ENCODE measurements at places on chromosomes 6 and 20.

- peak; percentile 61 for DNase-seq
Observed at GRCh38 chr20:51156041-51156982, 133.4 kb upstream of the KCNG1 start.

GRCh38 chr6:111564482-111564945, 41.2 kb downstream of the TRAF3IP2 start:
- peak; percentile 60 for DNase-seq

DNA sequence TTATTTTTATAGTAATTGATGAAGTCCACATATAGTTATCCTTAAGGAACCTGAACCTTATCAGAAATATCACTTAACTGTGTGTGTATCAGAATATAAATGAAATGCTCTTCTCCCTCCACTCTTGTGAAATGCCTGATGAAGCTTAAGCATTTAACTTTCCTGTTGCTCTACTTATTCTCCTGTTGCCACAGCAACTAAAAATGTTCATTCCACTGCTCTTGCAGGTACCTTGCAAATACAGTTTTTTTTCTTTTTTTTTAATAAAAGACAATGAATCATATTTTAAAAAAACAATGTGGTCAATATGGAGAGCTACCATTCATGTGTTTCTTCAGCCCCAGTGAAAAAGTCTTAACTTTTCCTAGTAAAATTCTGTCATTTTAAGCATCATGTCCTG, 210.3 kb downstream of the RFPL4B start:
- DNase-seq = peak; percentile 35

DNA sequence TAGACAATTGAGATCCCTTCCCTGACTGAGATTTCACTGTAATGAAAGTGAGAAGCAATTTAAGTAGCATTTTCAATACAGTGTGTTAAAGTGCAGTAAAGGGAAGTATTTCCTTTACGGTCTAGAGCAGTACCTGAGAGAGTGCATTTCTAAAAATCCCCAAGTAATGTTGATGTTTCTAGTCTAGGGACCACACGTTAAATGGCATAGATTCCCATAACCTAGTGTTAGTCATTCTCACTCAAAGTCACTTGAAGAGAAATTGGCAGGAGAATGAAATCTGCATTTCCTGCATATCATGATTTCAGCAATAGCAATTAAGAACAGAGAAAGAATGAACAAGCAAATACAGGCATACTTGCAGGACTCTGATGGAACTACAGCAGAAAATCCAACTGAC, 67.9 kb downstream of the CGA start:
- DNase-seq = no peak

DNA sequence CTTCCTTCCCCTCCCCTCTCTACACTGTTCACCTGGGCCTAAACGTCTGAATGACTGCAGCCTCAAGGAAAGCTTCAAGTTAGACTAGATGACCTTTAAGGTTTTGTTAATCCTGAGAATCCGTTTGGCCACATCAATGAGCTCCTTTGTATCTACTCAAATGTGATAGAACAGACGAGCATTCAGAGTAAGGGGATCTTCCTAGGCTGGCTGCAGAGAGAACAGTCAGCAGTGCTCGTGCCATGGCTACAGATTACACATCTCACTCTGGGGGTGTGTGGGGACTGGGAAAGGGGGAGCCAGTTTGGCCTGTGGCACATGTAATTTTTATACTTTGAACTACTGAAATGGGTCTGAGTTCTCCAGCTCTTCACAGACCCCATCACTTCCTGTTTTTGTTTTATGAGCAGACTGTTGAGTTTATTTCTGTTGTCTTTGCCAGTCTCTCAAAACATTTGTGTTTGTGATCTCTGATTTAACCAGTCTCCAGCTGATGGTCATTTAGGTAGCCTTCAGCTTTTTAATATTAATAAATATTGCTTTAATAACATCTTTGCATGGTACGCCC, 50.9 kb downstream of the KCNS1 start:
- no peak for DNase-seq

DNA sequence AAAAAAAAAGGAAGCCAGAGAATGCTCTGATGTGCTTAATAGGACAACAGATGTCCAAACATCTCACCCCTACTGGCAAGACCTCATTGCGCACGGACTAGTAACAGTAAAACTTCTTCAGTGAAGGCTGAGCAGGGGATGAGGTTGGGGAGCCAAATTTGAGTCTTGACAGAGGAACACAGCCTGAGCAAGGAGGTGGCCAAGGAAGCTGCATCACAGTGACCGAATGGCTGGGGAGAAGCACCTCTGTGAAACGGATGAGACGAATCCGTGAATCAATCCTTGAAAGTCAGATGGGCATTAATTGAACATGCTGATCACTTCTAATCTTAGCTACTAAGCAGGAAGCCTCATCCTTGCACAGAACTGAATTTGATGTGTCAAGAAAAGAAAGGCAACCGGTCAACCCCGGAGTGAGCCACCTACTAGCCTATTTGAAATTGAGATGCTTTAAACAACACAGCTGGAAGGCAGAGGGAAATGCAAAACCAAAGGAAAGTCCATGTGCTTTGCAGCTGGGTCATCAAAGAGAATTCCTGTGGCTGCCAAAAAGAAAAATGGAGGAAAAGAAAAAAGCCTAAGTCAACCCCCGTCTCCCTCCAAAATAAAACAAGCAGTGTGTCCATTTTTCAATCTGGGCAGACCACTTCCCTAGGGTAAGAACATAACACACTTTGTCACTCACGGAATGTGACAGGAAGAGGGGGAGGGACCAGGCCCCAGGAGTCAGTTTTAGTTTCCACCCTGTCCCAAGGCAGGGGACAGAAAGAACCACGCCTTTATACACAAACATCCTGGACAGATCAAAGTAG, 29.5 kb downstream of the PXDC1 start:
- peak; percentile 57 for DNase-seq

DNA sequence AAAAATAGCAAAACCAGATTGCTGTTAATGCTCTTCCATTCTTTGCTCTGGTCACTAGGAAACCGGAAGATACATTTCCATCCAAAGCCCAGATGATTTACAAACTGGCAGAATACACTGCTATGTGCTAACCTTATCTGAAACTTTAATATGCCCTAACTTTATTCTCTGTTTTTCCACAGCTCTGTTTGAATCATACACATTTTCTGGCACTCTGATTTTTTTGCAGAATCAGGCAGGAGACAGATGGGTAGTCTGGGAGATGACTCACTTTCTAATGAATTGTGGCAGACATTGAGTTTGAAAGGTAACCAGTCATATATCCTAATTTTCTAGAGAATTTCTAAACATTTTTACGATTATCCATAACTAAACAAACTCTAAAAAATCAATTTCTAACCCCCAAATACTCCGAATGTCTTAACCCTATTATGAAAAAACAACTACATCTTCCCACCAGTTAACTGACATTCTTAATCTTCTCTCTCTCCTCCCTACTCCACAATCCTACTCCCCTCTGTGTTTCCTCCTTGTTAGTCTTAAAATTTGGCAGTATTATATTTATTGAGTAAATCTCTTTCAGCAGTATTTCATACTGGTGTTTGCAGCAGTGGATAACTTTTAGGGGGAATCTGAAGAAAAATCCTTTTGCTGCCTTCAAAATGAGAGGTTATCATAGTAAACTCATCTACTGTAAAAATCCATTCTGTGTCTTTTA, 63.5 kb downstream of the MAN1A1 start:
- DNase-seq = peak; percentile 49

GRCh38 chr20:38692436-38693411, 31.6 kb upstream of the SLC32A1 start:
- DNase-seq = peak; percentile 54

GRCh38 chr6:82786248-82786647, 279.4 kb downstream of the UBE3D start:
- DNase-seq = no peak

GRCh38 chr6:159103396-159104162, 58.8 kb upstream of the TAGAP start:
- DNase-seq = no peak

- no peak for DNase-seq
Observed at GRCh38 chr6:159842035-159842434, 42.0 kb downstream of the PNLDC1 start.

- DNase-seq = no peak
Observed at GRCh38 chr20:33280000-33280680, 2.9 kb upstream of the BPIFB1 start.

- no peak for DNase-seq
Observed at GRCh38 chr20:20404633-20405032, 36.7 kb downstream of the INSM1 start.
